ENCODE measurements at places on chromosomes 1 and 21. TPM values are rescaled to one million over a fixed set of nuclear protein-coding genes. Genes with fewer than 3 reads are reported as not detected.
A peak's percentile ranks its signal among the peaks of the same experiment; 100 is the strongest.

GRCh38 chr21:43758111-43758641 lies 17.9 kb downstream of the CSTB start:
- peak; percentile 70 for DNase-seq

- no peak for DNase-seq
These were observed 41.2 kb downstream of the TDRD5 start for GRCh38 chr1:179632868-179633267.

- DNase-seq = peak; percentile 37
These were observed 71.2 kb downstream of the VWA5B1 start for GRCh38 chr1:20361805-20362381.

DNA sequence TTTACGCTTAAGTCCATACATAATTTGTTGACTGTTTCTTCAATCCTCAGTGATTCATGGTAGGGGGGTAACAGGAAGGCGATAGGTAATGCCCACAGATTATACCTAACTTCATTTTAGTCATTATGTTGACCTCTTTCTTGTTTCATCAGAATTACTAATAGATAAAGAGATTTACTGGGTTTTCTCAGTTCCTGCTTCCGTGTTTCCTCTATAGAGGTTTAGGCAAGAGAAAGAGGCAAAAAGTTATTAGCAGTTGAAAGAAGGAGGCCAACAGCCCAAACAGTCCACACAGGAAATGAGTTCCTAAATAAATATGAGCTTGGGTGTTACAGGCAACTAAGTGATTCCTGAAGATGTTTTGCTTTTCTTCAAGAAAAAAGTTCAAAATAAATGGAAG lies 17.9 kb upstream of the CLCA1 start:
- DNase-seq = no peak

- no peak for DNase-seq
These were observed 5.2 kb downstream of the ADAMTS4 start for GRCh38 chr1:161193561-161194235.

DNA sequence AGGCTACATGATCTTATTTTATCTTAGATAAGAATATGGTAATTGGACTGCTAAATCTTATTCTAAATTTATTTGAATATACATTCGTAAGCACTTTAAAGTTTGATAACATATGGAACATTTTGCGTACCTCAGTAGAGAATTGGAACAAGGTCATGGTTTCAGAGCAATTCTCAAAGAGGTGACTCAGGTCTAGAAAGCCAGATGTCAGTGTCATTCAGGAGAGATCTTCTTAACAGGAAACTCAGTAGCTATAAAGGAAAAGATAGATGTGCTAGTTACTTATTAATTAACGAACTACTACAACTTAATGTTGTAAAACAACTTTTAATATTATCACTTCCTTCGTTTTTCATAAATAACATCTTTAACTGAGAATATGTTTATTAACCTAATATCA lies 142.5 kb downstream of the USP25 start:
- no peak for DNase-seq

DNA sequence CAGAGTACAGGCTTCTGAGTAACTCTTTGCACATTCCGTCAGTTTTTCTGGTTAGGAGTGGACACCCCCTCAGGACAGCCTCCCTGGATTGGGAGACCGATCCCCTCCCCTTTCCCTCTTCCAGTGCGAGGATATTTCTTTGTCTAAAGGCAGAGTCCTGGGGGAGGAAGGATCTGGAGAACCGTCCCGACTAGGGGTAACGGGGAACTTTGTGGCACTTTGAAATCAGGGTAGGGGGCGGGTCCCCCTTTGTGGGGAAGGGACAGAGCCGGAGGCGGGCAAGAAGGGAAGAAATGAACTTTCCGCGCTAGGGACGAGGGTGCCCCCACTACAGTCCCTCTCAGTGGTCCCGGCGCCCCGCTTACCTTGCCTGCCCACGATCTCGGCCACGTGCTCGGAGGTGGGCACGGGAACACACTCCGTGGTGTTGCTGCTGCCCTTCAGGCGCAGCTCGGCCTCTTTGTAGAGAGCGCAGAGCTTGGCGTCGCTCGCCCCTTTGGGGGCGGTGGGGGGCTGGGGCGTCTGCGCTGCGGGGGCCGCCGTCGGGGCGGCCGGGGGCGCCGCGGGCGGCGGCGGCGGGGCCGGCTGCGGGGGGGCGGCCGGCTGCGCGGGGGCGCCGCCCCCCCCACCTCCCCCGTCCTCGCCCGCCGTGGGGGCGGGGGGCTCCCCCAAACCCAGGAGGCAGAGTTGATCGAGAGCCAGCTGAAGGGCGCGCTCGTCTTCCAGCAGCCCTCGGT lies 917 bp downstream of the MEX3A start:
- DNase-seq = peak; percentile 35

- DNase-seq = no peak
These were observed 5.9 kb upstream of the TAGLN2 start for GRCh38 chr1:159931101-159931794.

GRCh38 chr1:169475806-169476387 lies 9.8 kb downstream of the SLC19A2 start:
- no peak for DNase-seq

DNA sequence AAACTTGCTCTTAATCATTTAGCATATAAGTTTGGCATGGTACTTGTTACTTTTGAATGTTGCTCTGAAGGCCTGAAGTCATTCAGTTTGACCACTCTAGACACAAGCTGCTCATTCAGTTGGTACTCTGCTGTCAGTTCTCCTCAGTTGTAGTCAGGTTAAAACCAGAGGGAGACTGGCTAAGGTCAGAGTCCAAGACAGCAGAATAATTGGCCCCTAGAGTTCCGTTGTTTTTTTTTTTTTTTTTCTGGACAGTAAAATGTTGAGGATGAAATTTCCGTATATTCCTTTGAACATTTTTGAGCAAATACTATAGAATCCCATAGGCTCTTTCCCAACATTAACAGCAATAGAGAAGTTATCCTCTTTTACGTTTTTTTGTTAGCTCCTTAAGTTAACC lies 9.4 kb downstream of the ZBTB40 start:
- no peak for DNase-seq

DNA sequence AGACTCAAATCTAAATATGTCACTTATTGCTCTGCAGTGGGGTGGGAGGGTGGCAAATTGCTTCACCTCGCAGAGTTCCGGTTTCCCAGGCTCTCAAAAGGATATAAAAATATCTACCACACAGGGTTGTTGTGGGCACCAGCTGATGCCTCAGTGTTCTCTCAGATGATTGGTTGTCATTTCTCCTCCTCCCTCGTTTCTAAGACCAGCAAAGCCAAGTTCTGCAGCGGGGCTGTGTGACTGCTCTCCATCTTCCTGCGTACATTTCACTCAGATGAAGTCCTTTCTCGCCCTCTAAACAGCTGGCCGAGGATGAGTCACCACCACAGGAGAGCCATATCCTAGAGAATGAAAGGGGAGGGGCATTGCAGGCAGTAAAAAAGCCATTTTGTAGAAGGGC lies 35.0 kb upstream of the VWA5B1 start:
- DNase-seq = peak; percentile 78

DNA sequence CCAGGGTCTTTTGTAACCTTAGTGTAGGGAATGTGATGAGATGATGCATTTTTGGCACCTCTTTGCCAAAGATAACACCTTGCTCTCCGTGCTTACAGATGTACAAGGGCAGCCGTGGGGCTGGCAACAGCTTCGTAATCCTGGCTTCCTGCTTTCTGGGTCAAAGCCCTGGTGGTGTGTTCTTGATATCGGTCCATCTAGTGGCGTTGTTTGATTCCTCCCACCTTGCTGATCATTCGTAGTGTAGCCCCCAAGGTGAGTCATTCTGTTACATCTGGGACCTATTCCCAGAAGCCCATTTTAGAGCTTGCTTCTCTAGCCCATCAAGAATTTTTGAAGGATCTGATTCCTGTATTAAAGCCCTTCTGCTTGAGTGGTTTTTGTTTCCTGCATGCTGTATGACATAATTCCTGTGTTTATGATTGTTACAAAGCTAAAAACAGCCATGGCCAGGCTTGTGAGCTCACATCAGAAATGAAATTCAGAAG lies 7.0 kb upstream of the CCT8 start:
- DNase-seq = peak; percentile 37

DNA sequence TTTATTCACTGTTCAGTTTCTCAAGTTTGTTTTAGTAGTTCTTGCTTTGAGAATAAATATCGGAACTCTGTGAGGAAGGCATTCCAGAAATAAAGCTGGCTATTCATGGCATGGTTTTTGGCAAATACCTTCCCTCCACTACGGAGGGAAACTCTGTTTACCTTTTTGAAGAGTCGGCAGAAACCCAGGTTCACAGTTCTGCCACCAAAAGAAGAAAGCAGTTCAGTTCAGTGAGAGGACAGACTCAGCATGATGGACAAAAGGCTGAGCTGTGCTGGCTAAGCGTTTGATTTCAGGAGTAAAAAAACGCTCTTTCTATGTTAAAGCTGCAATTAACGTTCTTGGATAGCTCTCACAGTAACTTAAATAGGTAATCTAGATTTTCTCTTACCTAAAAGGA lies 42.4 kb downstream of the CNN3 start:
- no peak for DNase-seq

DNA sequence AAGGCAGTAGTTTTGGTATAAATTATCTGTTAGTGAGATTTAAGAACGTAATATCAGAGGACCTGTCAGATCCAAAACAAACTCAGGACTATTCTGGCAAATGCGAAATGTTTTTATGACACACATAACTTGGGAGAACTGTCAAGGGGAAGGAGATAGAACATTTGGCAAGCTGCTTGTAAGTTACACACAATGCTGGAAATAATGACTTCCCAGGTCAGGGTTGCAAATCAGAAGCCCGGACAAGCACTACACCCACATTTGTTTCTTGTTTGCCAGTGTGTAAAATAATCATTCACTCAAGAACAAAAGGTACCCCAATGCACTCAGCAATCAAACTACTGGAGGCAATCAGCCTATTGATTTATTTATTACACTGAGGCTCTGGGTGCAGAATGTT lies 354.7 kb downstream of the KCNH1 start:
- no peak for DNase-seq

DNA sequence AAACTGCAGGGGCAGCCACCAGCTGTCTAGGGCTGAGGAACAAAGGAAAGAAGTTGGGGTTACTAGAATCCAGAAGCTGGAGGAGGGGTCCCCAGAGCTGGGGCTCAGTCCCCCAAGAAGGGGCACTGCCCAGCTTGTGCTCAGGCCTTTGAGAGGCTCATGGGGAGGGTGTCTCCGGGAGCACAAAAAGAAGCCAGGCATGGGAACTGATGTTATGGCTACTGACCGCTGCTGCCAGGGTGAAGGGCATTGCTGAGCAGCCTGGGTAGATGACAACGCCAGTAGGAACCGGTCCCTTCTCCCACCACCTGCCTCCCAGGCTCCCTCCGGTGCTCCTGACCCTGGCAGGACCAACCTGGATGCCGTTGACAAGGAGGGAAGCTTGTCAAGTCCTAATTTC lies 762.5 kb upstream of the TPTE start:
- no peak for DNase-seq

- DNase-seq = no peak
These were observed 47.6 kb downstream of the ASTN1 start for GRCh38 chr1:177116941-177117340.

GRCh38 chr1:27643600-27644368 lies 8.8 kb upstream of the FGR start:
- DNase-seq = peak; percentile 54

DNA sequence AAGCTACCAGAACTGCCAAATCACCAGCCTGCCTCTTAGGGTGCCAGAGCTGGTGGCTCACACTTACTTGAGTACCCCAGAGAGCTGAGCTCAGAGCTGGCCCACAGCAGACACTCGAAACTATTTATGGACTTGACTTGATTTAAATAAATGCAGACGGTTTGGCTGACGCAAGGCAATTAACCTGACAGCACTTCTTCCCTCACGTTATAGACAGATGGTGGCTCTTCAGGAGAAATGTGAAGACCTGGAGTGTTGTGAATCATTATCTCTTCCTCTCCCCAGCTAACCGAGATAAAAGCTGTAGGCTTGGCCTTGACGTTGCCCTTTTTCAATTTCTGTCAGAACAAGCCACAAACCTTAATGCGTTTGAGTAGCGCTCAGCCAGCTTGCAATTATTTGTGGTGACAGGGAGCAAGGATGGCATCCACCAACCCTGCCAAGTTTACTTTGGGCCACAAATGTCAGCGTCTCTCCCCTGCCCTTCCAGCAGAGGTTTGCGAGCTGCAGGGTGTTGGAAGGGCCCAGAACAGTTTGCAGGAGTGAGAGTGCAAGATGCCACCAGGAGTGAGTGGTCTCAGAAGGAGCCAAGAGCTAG lies 34.0 kb upstream of the BCAR3 start:
- peak; percentile 32 for DNase-seq

The GJA5 gene
- not detected for total RNA-seq

The KRTAP12-1 gene
- total RNA-seq = not detected

The RIMKLA gene
- total RNA-seq = not detected

The C1QTNF12 gene
- 0.36 TPM for total RNA-seq

The CYP4X1 gene
- total RNA-seq = not detected

The PRPF38A gene
- total RNA-seq = 23.5 TPM

The SH2D2A gene
- total RNA-seq = 0.28 TPM

The TIE1 gene
- 3.3 TPM for total RNA-seq

The C8A gene
- not detected for total RNA-seq

The ZBTB48 gene
- total RNA-seq = 10.3 TPM

The CELA3B gene
- not detected for total RNA-seq

The STIL gene
- 17.2 TPM for total RNA-seq

The ERICH3 gene
- not detected for total RNA-seq
